ENCODE measurements at places on chromosomes 16 and 17.

DNA sequence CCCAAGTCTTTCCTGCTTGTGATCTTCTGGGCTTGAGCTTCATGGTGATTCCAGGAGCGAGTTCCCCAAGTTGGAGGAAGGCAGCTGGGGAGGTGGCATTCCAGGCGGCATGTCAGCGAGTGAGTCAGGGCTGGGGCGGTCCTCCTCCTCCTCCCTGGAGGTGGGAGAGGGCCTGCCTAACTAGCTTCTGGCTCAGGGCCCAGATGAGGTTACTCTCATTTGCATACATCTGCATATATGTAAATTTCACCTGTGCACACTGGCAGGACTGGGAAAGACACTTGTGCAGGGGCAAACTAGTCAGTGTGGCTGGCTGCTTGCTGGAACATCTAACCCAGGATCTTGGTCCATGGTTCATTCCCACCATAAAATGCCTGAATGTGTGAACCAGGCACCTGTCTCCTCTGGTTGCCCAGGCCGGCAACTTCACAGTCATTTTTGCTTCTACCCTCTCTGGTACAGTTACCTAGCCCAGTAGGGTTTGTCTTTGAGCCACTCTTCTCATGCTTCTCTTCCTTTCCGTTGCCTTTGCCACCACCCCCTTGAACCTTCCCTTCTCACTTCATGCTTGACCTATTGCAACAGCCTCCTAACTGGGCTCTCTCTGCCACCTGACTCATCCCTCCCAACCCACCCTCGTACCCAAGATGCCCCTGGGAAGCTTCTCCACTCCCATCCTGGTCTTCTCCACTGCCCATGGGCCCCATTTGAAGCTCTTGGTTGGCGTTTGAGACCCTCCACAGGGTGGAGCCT, 9.6 kb upstream of the DLX4 start:
- no peak for DNase-seq

DNA sequence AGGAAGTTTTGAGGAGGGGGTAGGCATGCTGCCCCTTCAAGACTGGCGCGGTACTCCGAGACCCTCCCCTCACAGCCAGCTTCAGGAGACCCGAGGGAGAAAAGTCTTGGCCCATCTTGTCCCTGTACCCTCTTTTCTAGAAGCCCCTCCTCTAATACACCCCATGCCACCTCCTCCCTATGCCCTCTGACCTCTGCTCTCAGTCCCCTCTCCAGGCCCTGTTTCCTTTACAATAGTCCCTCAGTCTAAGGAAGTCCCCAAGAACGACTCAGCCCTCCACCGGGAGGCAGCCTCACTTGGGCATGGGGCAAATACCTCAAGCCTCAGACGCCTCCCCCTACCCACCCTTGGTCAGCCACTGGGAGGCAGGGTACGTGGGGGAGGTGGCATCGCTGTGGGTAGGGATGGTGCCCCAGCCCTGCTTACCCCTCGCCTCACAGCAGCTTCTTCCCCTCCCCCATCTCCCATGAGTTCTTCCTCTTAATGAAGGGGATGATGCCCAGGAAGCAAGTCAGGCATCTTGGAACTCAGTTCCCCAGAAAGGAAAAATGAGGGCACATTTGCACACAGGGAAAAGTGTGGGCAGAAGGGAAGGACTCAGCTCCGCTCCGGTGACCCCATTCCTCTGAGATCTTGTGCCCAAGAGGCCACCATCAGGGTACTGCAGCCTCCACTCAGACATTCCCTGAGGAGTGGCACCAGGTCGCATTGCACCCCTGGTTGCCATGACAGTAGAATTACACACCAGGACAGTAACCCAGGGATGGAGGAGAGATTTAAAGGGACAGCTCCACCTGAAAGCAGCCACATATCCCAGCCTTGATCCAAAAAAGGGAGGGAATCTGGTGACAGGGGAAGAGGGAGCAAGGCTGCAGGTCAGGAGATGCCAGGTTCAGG, 6.2 kb downstream of the MPP2 start:
- DNase-seq, result no peak

- DNase-seq, result no peak
Observed at GRCh38 chr16:52914428-52914827, 138.3 kb downstream of the CHD9NB start.

- DNase-seq, result no peak
Observed at GRCh38 chr17:21066394-21066793, 23.6 kb upstream of the USP22 start.

- peak; percentile 36 for DNase-seq
Observed at GRCh38 chr16:27449434-27450195, 47.6 kb downstream of the IL21R start.

DNA sequence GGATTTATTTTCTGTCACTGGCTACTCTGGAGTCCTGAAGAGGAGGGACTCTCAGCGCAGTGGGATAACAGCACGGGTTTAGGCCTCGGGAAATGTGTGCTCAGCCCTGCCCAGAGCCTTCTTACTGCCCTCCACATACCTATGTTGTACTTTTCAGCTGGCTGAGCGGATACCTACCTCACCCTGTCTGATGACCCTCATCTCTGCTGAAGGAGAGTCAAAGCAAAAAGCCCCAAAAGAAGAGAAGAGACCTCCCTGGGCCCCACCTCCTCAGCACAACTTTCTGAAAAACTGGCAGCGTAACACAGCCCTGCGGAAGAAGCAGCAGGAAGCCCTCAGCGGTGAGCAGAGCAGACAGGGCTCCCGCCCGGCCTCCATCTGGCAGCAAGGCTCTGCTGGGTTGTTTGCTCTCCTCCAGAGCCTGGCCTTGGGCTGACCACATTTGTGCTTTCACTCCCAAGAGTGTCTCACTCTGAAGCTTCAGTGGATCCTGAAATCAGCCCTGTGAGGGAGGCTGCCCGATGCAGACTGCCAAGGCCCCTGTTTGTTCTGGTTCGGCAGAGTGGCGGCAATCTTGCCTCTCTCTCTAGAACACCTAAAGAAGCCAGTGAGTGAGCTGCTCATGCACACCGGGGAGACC, 10.3 kb downstream of the MYCBPAP start:
- no peak for DNase-seq

DNA sequence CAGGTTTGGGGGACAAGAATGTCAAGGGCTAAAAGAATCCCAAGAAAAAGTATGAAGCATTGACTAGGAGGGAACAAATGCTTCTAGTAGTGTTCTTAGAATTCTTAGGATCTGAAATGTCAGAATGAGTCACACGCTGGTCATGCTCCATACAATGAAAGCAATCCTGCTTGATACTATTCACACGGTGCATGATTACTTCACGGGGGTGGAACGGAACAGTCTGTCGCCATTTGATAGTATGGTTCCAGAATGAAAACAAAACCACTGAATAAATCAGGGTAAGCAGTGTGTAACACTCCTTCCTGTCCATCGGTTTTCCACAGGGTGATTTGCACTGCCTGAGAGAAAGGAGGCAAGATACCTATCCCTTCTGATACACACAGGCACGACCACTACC, 22.9 kb upstream of the YWHAE start:
- DNase-seq, result no peak

- no peak for DNase-seq
Observed at GRCh38 chr17:9622961-9623360, 22.4 kb upstream of the USP43 start.

DNA sequence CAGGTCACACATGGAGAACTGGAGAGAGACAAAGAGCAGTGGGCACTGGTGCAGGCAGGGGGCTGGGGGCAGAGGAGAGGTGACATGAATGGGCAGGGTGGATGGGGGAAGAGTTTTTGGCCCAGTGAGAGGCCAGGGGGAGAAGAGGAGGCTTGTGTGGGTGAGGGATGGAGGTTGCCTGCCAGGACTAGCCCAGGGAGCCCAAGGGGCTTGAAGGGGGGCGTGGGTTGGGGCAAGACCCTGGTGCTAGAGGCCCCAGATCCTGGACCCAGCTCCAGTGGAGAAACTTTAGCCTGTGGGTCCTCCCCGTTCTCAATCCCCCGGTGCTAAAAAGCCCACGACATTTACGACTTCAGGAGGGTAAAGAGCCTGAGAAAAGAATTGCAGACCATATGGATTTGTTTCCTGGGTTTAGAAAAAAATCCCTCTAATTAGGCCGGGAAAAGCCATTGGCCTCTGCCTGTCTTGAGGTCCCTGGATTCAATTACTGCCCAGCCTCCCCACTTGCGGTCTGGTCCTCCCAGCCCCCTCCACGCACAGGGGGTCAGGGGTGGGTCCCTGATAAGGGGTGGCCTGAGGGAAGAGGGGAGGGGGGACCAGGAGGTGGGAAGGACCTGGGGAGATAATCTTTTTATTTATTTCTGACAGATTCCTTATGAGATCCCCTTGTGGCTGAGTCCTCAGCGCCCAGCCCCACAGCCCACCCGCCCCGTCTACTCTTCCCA, 33.0 kb downstream of the NGFR start:
- DNase-seq, result no peak

DNA sequence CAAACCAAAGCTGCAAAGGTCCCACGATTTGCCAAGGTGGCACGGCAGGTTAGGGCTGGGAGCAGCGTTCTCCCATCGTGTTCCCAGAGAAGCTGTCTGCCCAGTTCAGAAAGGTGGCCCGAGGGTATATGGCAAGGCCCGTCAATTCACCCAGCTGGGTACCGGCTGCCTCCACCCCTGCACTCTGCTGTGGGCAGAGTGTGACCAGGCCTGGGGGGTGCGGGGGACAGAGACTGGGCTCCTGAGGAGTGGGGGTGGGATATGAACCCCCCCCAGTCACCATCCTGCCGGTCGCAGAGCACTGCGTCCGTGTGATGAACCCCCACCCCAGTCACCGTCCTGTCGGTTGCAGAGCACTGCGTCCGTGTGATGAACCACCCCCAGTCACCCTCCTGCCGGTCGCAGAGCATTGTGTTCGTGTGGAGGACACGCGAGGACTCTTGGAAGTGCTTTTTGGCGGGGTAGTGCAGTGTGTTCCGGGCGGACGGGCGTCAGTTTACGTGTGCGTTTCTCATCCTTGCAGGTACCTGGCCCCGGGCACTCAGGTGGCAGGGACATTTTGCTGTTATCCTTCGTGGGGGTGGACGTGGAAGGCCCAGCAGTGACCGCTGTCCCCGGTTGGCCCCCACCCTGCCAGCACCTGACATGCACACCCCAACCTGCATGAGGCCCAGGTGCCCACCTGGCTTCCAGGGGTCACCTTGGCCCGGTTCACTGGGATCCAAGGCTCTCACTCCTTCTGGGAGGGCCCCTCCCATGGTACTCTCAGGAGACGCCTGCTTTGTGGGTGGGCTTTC, 2.7 kb upstream of the FASN start:
- DNase-seq, result no peak

- no peak for DNase-seq
Observed at GRCh38 chr16:2308089-2308962, 32.2 kb downstream of the ABCA3 start.

DNA sequence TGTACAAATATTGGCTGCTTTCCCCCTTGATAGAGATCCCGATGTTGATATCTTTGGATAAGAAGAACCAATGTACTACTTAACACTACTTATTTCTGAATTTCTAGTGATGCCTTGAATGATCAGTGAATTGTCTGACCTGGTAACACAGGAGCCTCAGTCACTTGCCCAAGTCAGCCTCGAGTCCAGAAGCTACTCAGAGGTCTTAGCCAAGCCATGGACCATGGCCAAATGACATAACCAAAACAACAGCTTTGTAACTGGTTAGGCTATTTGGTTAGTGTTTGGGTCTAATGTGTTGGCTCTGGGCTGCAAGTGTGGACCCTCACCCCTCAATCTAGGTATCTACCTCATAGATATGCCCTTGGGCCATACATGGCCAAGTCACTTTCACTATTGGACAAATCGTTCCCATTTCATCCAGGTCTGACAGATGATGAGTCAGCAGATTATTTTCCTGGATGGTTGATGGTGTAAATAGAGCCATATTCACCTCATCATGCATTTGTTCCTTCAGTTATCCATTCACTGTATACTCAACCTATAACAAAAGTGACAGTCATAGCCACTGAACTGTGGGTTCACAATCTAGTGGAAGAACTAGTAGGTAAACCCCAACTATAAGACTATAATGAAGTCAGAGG, 3.5 kb downstream of the RBFOX1 start:
- no peak for DNase-seq

GRCh38 chr17:81020767-81021497, 14.0 kb upstream of the BAIAP2 start:
- peak; percentile 84 for DNase-seq

DNA sequence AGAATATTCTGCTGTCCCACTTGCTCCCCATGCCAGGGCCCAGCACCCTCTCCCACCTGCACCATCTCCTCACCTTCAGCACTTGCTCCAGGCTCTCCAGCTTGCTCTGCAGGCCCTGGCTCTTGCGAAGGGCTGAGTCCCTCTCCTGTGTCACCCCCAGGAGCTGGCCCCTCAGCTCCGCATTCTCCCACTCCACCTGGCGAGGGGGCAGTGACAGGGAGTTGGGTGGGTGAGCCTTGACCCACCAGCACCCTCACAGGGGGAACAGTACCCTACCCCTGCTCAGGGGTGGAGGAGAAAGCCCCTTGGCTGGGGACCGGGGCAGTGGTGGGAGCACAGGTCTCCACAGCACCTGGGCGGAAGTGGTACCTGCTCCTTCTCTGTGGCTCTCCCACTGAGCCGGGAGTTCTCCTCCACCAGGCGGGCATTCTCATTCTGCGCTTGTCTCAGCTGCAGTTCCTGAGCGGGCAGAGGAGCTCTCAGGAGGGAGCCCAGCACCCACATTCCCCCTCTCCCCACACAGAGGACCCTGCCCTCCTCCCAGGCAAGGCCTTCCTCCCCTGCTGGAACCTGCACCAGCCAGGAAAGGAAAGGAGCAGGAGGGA, 5.9 kb downstream of the TSPOAP1 start:
- no peak for DNase-seq

DNA sequence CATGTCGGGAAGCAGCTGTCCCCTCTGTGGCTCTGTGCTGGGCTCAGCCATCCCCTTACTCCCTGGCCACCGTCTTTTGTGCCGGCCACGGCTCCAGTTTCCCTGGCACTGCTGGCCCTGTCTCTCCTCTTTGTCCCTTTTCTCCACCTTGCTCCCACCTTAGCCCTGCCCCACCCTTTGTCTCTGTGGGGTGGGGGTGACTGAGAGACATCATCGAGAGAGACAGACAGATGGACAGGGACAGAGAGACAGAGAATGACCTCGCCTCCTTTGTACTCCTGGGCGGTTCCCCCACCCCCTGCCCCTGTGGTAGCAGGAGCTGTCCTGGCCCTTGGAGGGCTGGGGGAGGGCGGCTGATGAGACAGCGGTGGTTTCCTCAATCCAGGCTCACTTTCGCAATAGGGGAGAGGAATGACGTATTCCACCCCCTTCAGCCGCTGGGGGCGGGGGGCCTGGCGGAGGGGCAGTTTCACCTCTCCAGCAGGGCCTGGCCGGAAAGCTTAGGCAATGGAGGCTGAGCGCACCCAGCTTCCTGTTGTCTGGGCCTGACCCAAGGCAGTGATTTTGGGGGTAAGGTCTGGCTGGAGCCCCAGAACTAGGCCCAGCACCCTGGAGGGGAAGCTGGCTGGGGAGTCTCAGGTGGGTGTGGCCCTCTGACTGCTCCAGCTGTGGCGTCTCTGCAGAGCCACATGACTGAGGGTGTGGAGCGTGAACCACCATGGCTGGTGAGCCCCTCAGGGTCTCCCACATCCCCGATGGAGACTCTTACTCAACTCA, 7.3 kb downstream of the FMNL1 start:
- DNase-seq, result peak; percentile 75

DNA sequence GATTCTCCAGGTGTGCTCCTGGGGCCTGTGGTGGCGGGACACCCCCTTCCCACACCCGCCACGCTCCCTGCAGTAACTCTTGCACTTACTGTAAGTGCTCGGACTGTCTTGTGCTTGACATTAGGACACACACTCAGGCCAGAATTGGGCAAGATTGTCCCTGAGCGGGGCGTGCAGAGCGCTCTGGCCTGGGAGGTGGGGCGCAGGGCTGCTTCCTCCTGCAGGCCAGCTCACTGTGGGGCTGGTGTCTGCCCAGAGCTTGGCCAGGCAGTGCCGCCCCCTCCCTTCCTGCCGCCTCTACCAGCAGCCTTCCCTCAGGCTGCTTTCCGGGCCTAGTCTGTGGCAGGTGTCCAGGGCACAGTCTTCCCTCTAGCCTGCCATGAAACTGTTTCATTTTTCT, 6.1 kb upstream of the ATP6V0C start:
- DNase-seq, result peak; percentile 51

Measured in left colon (tissue), 2 donors.